ENCODE measurements at places on chromosomes 5 and 9. TPM values are rescaled to one million over a fixed set of nuclear protein-coding genes. Genes with fewer than 3 reads are reported as not detected.

Gene RAB3C
- total RNA-seq: 11.7 TPM

Gene SVEP1
- 113 TPM for total RNA-seq

DNA sequence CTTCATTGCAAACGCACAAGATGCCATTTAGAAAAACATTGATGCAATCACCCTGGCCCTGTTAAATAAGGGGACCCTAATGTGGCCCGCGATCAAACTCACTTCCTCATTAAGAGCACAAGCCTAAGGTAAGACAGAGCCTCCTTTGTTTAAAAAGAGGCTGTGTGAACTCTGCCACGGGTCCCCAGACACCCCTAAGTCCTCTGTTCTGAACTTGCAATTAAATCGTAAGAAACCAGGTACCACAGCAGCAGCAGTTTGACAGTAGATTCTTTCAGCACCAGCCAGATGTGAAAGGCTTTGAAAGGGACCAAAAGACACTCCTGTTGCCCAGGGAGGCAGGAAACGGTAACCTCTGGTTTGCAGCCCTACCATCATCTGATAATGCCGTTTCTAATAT is 346.3 kb downstream of the TMEM167A start:
- no peak for DNase-seq

GRCh38 chr5:95283761-95284571 is 928 bp downstream of the MCTP1 start:
- no peak for DNase-seq

- no peak for DNase-seq
These were observed 15.4 kb upstream of the CEL start for GRCh38 chr9:133046196-133046899.

DNA sequence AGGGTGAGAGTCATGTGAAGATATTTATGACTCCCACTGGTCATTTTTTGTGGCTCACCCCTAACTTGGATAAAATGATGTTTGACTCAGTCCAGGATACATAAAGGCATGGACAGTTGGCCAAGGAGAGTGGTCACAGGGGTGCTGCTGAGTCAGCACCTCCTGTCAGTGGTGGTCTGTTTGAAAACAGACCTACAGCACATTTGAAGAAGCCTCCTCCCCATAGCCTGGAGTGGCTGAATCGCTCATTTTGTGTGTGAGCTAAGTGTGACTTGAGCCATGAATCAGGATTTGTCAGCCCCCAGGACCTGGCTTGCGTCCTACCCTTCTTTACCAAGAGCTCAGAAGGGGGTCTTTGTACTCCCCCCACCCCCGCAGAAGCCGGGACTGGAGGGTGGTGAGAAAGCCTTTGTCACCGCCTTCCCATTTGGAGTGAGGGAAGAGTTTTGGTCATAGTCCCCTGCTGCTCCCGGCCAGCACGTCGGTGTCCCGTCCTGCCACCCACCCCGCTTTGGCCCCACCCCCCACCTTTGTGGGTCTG is 35.6 kb downstream of the TRIO start:
- DNase-seq: no peak

GRCh38 chr5:16005225-16005624 is 174.4 kb downstream of the MARCHF11 start:
- no peak for DNase-seq

GRCh38 chr9:84761137-84761808 is 91.7 kb downstream of the NTRK2 start:
- DNase-seq: no peak

DNA sequence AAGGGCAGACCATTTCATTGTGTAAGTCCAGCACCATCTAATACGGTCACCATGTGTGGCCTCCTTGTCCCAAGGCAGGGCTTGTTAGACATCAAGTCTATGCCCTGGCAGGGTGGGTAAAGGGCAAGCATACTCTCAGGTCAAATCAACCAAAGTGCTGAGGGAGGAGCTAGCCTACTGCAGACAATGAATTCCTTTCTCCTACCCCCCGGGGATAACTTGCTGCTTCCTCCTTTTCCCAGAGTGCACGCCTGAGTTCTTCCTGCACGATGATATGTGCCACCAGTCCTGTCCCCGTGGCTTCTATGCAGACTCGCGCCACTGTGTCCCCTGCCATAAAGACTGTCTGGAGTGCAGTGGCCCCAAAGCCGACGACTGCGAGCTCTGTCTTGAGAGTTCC is 71.4 kb downstream of the RFK start:
- no peak for DNase-seq

Measured in posterior vena cava (tissue), 2 donors.